Mammary microvascular endothelial cell (primary cell): ENCODE measurements at places on chromosomes 12 and 14. TPM values are rescaled to one million over a fixed set of nuclear protein-coding genes. Genes with fewer than 3 reads are reported as not detected.

Gene APOF
- total RNA-seq: not detected in 2 replicates

Gene FOXG1
- total RNA-seq: under 0.01 TPM in 1 of 2 replicates, not detected in the other

Gene OAS1
- total RNA-seq: 46.4 and 51.1 TPM in 2 replicates

Gene ERP27
- 0.73 and 2.1 TPM in 2 replicates for total RNA-seq

Gene BICDL1
- total RNA-seq: 0.27 TPM in 1 of 2 replicates, not detected in the other

Gene MTERF2
- total RNA-seq: 5.0 and 5.7 TPM in 2 replicates

Gene AHSA1
- 173 and 193 TPM in 2 replicates for total RNA-seq

Gene IFT43
- total RNA-seq: 18.2 and 23.1 TPM in 2 replicates

Gene MYO1H
- not detected in 2 replicates for total RNA-seq

Gene ARHGDIB
- 678 and 775 TPM in 2 replicates for total RNA-seq

Gene RASAL1
- total RNA-seq: not detected in 2 replicates

Gene IGFBP6
- 222 and 277 TPM in 2 replicates for total RNA-seq

Gene HSPA2
- 2.2 and 3.6 TPM in 2 replicates for total RNA-seq

Gene SLC38A4
- 0.07 and 0.10 TPM in 2 replicates for total RNA-seq

Gene YBX3
- total RNA-seq: 355 and 378 TPM in 2 replicates

Gene USP44
- 0.44 and 0.60 TPM in 2 replicates for total RNA-seq

Gene FITM1
- total RNA-seq: 0.10 TPM in 1 of 2 replicates, not detected in the other

Gene MYF5
- not detected in 2 replicates for total RNA-seq

Gene PRR4
- 0.20 TPM in 1 of 2 replicates, not detected in the other for total RNA-seq

Gene SRRM4
- total RNA-seq: not detected in 2 replicates

Gene SYT1
- total RNA-seq: 6.2 and 6.9 TPM in 2 replicates

Gene IL22
- total RNA-seq: not detected in 2 replicates

Gene EIF2S1
- 178 and 228 TPM in 2 replicates for total RNA-seq

Gene CFAP54
- 3.7 and 4.2 TPM in 2 replicates for total RNA-seq

Gene GPD1
- total RNA-seq: not detected in 2 replicates

Gene CPNE8
- total RNA-seq: 16.4 and 16.7 TPM in 2 replicates

Gene TDRD9
- 0.69 and 1.00 TPM in 2 replicates for total RNA-seq

Gene TBX3
- total RNA-seq: 25.9 and 32.1 TPM in 2 replicates

Gene FAM90A1
- total RNA-seq: 0.10 TPM in 1 of 2 replicates, not detected in the other

Gene KCNC2
- not detected in 2 replicates for total RNA-seq

Gene DNAI7
- total RNA-seq: not detected in 2 replicates

Gene SMIM41
- not detected in 2 replicates for total RNA-seq

Gene MYF6
- not detected in 2 replicates for total RNA-seq

Gene PLA2G1B
- total RNA-seq: not detected in 2 replicates

Gene PCED1B
- total RNA-seq: 0.25 TPM in 1 of 2 replicates, not detected in the other

Gene LMNTD1
- total RNA-seq: 0.07 TPM in 1 of 2 replicates, not detected in the other

Gene RASSF9
- total RNA-seq: 0.47 and 1.1 TPM in 2 replicates

Gene KRT2
- total RNA-seq: not detected in 2 replicates

Gene KLHL42
- total RNA-seq: 15.5 and 16.2 TPM in 2 replicates

Gene CLEC4C
- total RNA-seq: not detected in 2 replicates

Gene KRT78
- total RNA-seq: not detected in 2 replicates

Gene IGF1
- total RNA-seq: 0.69 and 2.9 TPM in 2 replicates

Gene NKX2-1
- not detected in 2 replicates for total RNA-seq

Gene DTX1
- total RNA-seq: not detected in 2 replicates

Gene TAS2R13
- 0.07 and 0.10 TPM in 2 replicates for total RNA-seq

Gene KRT83
- not detected in 2 replicates for total RNA-seq

Gene SOAT2
- not detected in 2 replicates for total RNA-seq

Gene B4GALNT1
- total RNA-seq: 0.13 TPM in 1 of 2 replicates, not detected in the other

Gene SLC6A15
- 0.98 and 1.9 TPM in 2 replicates for total RNA-seq

Gene KRT79
- total RNA-seq: not detected in 2 replicates

Gene EFS
- not detected in 2 replicates for total RNA-seq

Gene KRT3
- total RNA-seq: not detected in 2 replicates

Gene CLEC12A
- total RNA-seq: not detected in 2 replicates

Gene SUDS3
- total RNA-seq: 18.3 and 26.1 TPM in 2 replicates

Gene KRT72
- total RNA-seq: not detected in 2 replicates
